ENCODE measurements at places on chromosomes 1 and 21.
A peak's percentile ranks its signal among the peaks of the same experiment; 100 is the strongest.

- DNase-seq = no peak
Observed at GRCh38 chr1:168786476-168787330, 57.7 kb upstream of the DPT start.

- DNase-seq = no peak
Observed at GRCh38 chr1:34164771-34165391, at the start of gene CSMD2. Gene CSMD2, minus strand, starts transcription at chr1:34165230. Its CDS starts 133 bp downstream, at chr1:34165097.

GRCh38 chr1:19436716-19437476, 48.4 kb downstream of the CAPZB start:
- DNase-seq = no peak

DNA sequence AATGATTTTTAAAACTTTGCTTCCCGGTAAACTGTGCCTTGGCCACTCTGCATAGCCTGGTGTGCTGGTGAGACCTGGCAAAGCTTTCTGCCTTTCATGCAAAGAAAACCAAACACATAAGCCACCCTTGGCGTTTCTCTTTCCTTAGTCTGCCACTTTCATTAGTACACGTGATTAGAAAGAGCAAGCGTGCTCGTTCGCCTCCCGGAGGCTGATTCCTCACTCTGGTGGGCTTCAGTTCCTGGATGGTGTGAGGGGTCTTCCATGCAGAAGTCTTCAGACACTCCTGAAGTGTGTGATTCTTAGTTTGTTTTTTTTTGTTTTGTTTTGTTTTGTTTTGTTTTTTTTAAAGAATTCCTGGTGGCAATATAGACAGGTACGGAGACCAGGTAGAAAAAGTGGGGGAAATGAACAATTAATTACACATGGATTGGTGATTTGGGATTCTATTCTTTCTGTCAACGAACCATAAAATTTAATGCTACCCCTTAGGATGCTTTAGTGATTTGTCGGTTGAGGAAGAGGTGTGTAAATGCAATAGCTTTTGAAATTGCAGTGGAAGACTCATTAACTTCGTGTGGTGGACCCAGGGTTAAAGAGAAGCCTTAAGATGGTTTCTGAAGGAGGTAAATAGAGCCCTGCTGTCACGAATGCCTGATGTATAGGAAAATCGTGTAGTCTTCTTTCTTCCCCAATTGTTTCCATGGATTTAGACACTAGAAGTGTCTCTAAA, 2.1 kb downstream of the GALNT2 start:
- no peak for DNase-seq

DNA sequence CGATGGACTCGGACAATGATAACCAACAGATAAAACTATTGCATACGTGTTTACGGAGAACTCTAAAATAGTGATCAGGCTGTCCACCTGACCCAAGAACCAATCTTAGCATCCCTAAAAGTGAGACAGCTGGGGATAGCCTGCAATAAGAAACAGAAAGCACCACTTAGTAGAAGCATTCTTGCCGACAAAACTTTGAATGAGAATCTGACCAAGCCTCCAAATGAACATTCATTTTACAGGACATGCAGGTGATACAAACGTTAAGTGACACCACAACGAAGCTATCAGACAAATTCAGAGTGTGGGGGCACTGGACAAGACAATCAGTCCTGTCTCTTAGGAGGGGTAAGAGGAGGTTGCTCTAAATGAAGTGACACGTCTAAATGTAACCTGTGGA, 1.2 kb downstream of the PSMG1 start:
- DNase-seq = no peak

DNA sequence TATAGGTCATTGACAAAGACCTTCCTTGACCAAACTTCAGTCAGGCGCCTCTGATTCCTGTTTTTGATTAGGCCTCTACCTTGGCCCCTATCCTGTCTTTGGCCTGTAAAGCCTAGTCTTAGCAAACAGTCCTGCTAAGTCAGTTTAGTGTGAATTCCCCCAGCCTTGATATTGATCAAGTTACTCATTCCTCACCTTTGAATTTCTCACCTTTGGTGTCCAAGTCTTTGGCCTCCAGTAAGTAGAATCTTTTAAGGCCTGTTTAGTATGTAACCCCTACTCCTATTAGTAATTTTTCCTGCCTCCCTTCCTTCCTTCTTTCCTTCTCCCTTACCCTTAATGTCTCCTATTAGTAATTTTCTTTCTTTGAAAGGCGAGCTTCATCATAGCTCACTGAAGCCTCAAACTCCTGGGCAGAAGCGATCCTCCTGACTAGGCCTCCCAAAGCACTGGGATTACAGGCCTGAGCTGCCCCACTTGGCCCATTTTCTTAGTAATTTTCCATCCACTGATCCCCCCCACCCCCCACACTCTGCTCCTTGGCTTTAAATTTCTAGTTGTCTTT, 13.0 kb upstream of the ZNF692 start:
- no peak for DNase-seq

- no peak for DNase-seq
Observed at GRCh38 chr1:233549917-233550316, 64.0 kb upstream of the KCNK1 start.

GRCh38 chr1:48677306-48678287, 99.1 kb downstream of the BEND5 start:
- peak; percentile 14 for DNase-seq

DNA sequence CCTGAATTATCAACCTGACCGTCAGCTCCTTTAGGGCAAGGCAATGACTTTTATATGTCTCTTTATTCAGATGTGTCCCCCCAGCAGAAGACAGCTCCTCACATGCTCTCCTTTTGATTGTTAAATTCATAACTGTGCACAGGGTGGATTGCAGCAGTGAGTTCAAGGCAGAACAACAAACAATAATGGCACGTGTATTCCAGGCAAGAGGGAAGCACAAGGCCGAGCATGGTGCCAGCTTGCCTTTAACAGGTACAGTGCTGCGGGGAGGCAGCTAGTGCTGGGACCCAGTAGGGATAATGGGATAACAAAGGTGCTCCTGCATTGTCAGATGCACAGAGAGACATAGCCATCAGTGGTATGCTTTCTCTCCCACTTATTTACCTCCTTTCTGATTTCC, 248.4 kb downstream of the RHOU start:
- no peak for DNase-seq

- DNase-seq = no peak
Observed at GRCh38 chr1:20298626-20299025, 8.0 kb downstream of the VWA5B1 start.

DNA sequence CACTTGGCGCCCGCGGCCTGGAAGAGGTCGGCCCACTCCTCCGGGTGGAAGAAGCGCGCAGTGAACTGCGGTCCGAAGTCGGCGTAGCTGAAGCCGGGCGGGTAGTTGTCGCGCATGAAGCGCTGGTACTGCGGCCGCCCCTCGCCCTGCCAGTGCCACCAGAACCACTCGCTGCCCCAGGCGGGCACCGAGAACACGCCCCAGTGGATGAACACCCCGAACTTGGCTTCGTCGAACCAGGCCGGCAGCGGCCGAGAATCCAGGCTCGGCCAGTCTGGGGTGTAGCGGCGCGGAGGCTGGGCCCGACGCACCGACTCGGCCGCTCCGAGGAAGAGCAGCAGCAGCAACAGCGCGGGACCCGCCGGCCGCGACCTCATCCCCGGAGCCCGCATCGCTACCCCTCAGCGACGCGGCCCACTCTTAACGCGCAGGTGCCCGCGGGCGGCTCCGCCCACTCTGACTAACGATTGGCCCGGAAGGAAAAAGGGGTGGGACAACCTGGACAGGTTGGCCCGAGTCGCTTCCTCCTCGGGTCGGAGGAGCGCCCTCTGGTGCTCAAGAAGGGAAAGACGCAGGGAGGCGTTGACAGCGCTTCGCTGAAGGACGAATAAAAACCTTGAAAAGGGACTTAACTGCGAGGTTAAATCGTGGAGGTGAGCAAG, at the start of gene FUCA1:
FUCA1 (minus strand) TSS at position 396 of the 662 bp plus-strand sequence; CDS start at position 392, 4 bp downstream.
- DNase-seq = peak; percentile 87

DNA sequence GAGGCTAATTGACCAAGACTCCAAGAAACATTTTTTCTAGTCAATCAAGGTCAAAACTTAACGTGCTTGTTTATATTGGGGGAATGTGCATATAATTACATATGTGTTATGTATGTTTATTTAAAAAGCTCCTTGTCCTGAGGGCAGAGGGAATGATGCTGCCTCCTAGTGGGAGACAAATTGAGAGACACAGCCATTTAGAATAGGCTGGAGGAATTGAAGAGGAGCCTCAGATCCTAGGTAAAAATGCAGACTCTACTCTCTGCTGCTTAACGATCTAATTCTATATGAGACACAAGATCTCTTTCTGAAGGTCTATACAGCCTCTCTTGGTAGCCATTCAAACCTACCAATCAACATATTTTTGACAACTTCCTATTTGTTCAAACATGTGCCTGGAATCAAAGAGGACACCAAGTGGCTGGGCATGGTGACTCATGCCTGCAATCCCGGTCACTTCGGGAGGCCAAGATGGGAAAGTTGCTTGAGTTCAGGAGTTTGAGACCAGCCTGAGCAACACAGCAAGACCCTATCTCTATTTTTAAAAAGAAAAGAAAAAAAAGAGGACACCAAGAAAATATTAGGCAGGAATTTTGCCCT, 136.6 kb upstream of the ZNF648 start:
- no peak for DNase-seq

GRCh38 chr1:51218570-51218969, 17.5 kb upstream of the RNF11 start:
- DNase-seq = no peak

- peak; percentile 39 for DNase-seq
Observed at GRCh38 chr1:28640766-28641165, 2.1 kb downstream of the TAF12 start.

GRCh38 chr1:180360333-180361075, 130.4 kb downstream of the LHX4 start:
- peak; percentile 25 for DNase-seq

DNA sequence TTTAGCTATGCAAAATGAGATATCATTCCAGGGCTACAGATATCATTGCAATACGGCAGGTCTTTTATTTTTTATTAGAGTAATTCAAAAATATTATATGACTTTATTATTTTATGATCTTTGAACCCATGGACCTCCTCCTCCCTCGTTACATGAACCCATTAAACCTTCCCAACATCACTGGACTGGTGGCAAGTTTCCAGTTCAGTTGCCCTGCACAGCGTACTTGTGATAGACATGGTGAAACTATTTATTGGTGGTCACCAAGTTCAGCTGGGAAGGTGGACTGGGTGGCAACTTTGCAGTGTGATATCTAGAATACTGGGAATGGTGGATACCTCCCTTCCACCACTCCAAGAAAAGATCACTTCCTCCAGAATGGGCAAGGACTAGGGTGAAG, 52.5 kb downstream of the SLC30A10 start:
- DNase-seq = no peak

DNA sequence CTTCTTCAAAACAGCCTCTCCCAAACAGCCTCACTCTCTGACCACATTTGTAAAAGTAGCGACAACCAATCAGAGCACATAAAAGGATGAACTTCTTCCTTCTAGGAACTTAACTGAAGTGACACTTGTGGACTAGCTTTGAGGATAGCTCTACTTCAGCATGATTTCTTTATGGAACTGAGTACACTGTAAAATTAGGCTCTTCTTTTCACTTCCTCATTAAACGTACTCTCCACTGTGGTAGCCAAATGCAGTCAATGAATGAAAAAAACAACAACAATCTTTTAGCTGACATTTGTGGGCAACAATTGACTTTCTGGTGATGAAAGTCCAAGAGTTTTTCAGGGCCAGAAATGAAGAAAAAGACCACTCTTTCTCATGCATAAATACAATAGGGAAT, 9.6 kb downstream of the LRRC53 start:
- DNase-seq = no peak

- DNase-seq = no peak
Observed at GRCh38 chr1:179798864-179799516, 55.9 kb downstream of the FAM163A start.

DNA sequence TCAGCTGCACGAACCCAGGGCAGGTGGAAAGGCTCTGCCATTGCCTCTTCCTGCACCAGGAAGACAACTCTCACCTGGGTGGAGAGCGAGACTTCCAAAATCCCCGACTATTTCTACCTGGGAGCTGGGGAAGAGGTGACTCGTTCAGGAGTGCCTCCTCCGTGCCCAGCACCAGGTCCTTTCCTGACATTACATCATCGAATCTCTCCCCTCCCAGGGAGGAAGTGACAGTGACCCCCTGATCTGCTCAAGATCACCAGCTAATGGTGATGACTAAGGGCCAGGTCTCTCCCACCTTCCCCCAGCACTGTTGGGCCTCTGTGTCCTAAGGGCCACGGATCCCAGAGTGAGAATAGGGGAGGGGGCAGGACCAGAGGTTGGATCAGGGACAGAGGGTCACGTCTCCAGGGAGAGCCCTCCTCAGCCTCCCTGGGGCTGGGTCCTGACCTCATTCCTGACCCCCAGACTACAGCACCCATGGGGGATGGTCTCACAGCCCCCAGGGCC, 6.8 kb downstream of the MEGF6 start:
- DNase-seq = no peak

DNA sequence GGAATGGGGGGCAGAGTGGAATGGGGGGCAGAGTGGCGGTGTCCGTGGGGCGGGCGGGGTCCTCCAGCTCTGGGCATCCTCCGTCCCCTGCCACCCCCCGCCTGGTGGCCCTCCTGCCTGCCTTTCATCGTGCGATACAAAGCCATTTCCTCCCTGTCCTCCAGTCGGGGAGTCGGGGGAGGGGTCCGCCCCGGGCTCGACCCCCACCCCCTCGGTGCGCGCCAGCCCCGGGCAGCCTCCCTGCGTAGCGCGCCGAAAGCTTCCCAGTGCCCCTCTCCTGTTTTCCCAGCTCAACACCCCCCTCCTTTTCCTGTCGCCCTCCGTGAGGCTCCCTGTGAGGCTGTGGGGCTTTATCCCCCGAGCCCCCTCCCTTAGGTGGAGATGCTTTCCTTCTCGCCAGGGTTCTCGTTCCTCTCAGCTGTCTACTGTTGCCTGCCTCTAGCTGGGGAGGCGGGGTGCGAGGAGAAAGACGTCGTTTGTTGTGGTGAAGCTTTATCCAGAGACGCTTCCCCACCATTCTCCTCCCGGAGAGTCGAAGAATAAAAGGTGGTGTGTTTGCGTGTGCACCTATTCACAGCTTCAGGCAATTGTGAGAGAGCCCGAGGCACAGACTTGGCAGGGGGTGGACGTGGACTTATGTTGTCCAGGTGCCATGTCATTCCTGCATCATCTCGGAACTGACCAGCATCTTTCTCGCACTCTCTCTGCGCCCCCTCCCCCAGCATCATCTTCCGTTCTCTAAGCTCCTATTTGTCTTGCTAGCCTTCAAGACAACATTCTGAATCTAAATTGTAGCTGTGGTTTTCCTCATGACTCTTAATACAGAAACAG, 848 bp downstream of the DNM3 start:
- no peak for DNase-seq

GRCh38 chr1:42146626-42147320, 6.4 kb upstream of the GUCA2B start:
- peak; percentile 27 for DNase-seq
